Daoy (cell line): ENCODE measurements at places on chromosomes 4 and X. TPM values are rescaled to one million over a fixed set of nuclear protein-coding genes. Genes with fewer than 3 reads are reported as not detected.

DNA sequence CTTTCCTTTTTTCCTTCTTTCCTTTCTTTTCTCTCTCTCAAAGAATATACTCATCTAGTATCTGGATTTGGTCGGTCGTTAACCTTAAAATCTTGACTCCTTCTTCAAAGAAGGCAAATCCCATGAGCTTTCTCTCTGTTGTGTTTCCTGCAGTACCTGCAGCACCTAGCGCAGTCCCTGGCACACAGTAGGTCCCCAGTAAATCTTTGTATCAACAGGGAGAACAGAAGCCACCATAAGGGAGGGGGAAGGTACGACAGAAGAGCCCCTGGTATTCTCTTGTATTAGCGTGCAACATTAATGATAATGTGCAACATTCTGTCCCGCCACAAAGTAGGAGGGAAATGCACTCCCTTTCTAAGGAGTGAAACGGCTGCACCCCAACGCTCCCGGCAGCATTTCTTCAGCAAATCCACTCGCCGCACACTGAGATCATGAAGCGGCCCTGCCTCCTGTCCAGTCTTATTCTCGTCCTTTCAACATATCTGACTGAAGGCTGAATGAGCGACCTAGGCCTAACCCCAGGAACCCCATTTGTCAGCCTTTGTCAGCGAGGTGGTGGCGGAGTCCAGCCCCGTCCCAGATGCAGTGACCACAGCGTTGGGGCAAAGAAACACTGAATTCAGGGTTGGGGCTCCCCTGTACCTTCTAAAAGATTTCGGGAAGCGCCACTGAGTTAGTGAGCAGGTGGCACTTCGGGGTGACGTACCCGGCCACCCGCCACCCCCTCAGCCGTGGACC, 133.7 kb downstream of the AMELX start:
- no peak for DNase-seq

CCDC110 gene
- total RNA-seq, result 0.06 TPM in 1 of 2 replicates, not detected in the other

GRCh38 chrX:39582091-39582490, 515.7 kb downstream of the BCOR start:
- peak; percentile 50 for DNase-seq

MYL5 gene
- 2.2 and 6.1 TPM in 2 replicates for total RNA-seq

USO1 gene
- total RNA-seq, result 37.3 and 38.1 TPM in 2 replicates

- no peak for DNase-seq
These were observed 121.5 kb downstream of the RAPGEF2 start for GRCh38 chr4:159224408-159224807.

- DNase-seq, result no peak
These were observed 23.7 kb upstream of the PNPLA4 start for GRCh38 chrX:7950865-7951264.

OFD1 gene
- total RNA-seq, result 6.2 and 10.2 TPM in 2 replicates

GRCh38 chrX:129797251-129797906, 17.6 kb downstream of the SASH3 start:
- no peak for DNase-seq
